ENCODE measurements at places on chromosomes 7 and 10.

DNA sequence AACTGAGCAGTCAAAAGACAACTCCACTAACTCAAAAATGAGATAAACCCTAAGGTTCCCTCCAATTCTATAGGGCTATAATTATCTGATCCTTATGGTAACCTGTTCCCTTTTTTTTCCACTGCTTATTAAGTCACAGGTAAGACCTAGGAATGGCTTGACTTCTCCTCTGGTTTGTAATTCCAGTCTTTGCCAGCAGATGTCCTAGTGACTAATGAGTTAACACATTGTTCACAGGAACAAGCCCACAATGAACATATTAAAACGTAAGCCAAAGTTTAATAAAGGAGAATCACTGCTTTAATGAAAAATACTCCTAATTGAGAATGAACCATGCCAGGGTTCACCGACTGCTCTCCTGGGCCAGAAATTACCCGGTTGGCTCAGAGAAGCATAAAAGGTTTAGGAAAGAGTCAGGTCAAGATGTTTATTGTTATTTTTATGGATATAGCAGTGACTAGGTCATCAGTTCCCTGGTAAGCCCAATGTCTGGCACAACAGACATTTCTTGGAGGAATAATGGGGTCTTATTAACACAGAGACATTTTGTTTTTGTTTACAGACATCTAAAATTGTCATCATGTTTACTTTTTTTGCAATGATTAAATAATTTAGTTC is 120.1 kb downstream of the ELAPOR2 start:
- no peak overlapping the region for H3K27ac ChIP-seq
- H3K4me3 ChIP-seq, result no peak overlapping the region
- H3K4me1 ChIP-seq, result peaks cover 7% of the 10 kb centered on the region

DNA sequence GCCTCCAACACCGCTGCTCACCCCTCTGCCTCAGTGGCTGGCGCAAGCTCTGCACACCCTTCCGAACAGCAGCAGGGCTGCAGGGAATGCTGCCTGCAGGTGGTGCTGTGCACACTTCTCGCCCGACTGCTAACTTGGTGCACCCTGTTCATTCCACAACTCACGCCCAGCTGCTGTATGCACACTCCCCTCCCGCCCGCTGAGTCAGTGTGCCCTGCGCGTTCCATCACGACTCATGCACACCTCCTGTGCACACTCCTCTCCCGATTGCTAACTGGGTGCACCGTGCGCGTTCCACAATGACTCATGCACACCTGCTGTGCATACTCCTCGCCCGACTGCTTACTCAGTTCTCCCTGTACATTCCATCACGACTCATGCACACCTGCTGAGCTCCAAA is 21.5 kb downstream of the ADARB2 start:
- peak; percentile 70 for DNase-seq
- no peaks in the 10 kb centered on the region for H3K36me3 ChIP-seq
- H3K4me3 ChIP-seq, result no peak overlapping the region

DNA sequence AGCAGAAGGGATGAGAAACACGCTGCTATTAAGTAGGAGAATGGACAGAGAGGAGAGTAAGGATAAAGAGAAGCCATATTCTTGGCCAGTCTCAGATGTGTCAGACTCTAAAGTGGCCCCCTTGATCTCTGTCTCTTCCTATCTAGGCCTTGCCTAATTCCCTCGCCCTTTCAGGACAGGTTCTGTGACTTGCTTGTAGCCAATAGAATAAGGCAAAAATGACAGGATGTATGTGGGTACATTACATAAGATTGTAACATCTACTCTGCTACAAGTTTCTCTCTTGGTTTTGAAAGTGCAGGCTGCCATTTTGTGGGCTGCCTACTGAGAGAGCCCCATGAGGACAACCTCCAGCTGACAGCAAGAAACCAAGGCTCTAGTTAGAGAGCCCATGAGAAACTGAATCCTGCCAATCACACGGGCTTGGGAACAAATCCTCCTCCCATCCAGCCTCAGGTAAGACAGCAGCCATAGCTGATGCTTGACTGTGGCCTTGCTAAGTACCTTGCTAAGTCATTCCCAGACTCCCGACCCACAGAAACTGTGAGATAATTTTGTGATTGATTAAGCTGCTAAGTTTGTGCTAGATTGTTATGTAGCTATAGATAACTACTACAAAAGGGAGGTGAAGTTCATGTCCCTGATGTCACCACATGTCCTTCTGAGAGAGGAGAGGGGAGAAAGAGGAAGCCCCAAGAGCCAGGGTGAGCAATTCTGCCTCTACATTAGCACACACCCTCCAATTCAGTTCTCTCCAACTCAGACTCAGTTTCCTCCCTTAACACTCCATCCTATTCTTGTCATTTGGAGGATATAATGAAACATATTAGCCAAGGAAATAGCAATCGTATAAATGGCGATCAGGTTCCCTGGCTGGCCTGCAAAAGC is 185.5 kb downstream of the SGMS1 start:
- H3K27ac ChIP-seq, result no peak overlapping the region
- H3K4me1 ChIP-seq, result no peaks in the 10 kb centered on the region
- no peak overlapping the region for H3K4me3 ChIP-seq
- no peaks in the 10 kb centered on the region for H3K27me3 ChIP-seq
- no peaks in the 10 kb centered on the region for H3K36me3 ChIP-seq
- DNase-seq, result no peak

- H3K4me1 ChIP-seq, result peaks cover 26% of the 10 kb centered on the region
- no peak overlapping the region for H3K4me3 ChIP-seq
- no peak for DNase-seq
- H3K27me3 ChIP-seq, result no peaks in the 10 kb centered on the region
- H3K36me3 ChIP-seq, result no peaks in the 10 kb centered on the region
- H3K27ac ChIP-seq, result no peak overlapping the region
Measured at GRCh38 chr10:79376078-79376628, 28.9 kb downstream of the PPIF start.

- H3K4me1 ChIP-seq, result no peaks in the 10 kb centered on the region
- no peak overlapping the region for H3K27ac ChIP-seq
- no peaks in the 10 kb centered on the region for H3K27me3 ChIP-seq
- H3K36me3 ChIP-seq, result no peaks in the 10 kb centered on the region
- no peak overlapping the region for H3K4me3 ChIP-seq
Measured at GRCh38 chr10:50447691-50448090, 176.1 kb downstream of the SGMS1 start.

DNA sequence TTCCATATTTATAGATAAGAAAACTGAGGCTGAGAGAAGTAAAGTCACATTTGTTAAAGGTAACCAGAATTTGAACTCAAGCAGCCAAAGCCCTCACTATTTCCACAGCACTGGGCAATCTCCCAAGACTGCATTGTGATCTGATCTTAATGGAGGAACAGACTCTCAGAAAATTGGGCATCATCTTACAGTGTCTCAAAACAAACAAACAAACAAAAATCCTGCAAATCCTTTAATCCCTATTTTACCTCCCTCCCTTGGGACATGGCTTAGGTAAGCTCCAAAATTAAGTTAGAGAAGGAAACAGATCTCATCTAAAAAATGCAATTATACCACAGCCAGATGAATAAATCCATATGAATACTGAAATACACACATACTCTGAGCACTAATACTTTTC is 57.5 kb downstream of the FHIP2A start:
- no peak overlapping the region for H3K4me3 ChIP-seq
- H3K36me3 ChIP-seq, result no peaks in the 10 kb centered on the region
- peaks cover 5% of the 10 kb centered on the region for H3K4me1 ChIP-seq
- no peak overlapping the region for H3K27ac ChIP-seq
- DNase-seq, result no peak

DNA sequence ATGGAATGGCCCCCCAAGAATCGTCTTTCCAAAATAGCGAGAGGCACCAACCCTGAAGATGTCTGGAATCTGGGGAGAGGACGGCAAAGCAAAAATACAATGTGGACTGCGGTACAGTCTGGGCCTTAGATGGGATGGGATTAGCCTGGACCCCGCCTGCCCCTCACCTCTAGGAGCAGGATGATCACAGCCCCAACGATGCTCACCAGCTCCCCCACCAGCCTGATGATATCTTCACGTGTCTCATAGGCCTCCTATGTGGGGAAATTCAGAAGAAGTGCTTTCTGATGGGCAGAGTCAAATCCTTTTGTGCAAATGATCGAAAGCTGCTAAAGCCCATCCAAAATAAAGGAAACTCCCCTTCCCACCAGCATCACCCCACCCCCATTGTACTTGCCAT is 18.2 kb downstream of the TRPV5 start:
- no peak overlapping the region for H3K27ac ChIP-seq
- H3K4me1 ChIP-seq, result peaks cover 14% of the 10 kb centered on the region
- no peak overlapping the region for H3K4me3 ChIP-seq

- H3K27ac ChIP-seq, result no peak overlapping the region
- no peaks in the 10 kb centered on the region for H3K4me1 ChIP-seq
- DNase-seq, result no peak
- no peaks in the 10 kb centered on the region for H3K36me3 ChIP-seq
- H3K27me3 ChIP-seq, result no peaks in the 10 kb centered on the region
Measured at GRCh38 chr10:1166101-1166827, 110.1 kb downstream of the WDR37 start.

DNA sequence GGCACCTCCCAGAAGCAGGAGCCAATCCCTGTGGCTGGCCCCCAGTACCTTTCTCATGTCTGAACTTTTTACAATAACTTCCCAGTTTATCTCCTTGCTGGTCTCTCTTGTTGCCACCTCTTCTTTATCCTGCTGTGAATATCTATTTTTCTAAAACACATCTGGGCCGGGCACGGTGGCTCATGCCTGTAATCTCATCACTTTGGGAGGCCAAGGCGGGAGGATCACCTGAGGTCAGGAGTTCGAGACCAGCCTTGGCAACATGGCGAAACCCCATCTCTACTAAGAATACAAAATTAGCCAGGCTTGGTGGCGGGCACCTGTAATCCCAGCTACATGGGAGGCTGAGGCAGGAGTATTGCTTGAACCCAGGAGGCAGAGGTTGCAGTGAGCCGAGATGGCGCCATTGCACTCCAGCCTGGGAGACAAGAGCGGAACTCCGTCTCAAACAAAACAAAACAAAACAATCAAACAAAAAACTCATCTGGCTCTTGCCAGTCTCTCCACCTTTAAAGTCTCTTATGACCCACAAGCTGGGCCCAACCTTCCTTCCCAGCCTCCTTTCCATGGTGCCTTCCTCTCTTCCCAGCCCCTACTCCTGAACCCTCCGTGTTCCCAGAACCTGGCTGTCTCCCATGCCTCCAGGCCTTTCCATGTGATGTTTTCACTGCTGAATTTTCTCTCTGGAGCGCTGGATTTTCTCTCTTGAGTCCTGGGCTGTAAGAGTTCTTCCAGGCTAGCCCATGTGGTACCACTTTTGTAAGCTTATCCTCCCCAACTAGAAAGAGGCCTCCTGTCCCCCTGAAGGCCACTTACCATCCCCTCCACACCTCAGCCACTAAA is 51.3 kb downstream of the HIP1 start:
- no peaks in the 10 kb centered on the region for H3K4me1 ChIP-seq
- DNase-seq, result no peak
- H3K27ac ChIP-seq, result no peak overlapping the region
- H3K27me3 ChIP-seq, result no peaks in the 10 kb centered on the region
- H3K4me3 ChIP-seq, result no peak overlapping the region

DNA sequence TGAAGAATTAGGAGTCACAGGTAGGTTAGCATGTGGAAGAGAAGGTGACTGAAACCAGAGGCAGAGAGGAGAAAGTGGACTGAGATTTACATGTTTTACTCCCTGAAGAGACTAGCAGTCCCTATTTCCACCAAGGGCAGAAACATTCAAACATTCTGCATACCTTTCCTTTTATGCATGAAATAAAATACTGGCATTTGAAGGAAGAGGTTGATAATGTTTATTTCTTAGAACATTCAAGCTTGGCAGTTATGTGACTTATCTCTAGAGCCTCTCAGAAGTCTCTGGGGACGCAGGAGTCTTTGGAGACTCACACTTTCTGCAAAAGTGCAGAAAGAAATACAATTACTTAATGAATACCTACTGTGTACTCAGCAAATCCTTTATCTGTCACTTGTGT is 507.1 kb upstream of the C7orf33 start:
- H3K4me1 ChIP-seq, result no peaks in the 10 kb centered on the region
- H3K36me3 ChIP-seq, result no peaks in the 10 kb centered on the region
- no peaks in the 10 kb centered on the region for H3K27me3 ChIP-seq
- H3K27ac ChIP-seq, result no peak overlapping the region
- no peak overlapping the region for H3K4me3 ChIP-seq

DNA sequence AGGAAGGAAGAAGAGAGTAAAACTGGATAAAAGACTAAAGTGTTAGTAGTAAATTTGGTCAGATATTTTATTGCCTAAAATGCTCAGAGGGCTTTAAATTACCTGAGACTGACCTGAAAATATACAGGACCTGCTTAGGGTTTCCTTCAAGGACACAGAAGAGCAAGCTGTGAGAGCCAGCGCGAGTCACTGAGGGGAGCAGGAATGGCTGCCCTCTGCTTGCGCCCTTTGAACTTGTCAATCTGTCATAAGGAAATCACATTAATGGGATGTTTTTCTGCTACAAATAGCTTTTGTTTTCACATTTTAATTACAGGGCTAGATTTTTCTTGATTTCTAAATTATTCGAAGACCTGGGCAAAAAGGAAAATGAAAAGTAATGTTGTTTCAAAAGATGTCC is 26.9 kb downstream of the DNAJB9 start:
- no peak overlapping the region for H3K4me3 ChIP-seq
- H3K27me3 ChIP-seq, result peaks cover 5% of the 10 kb centered on the region
- DNase-seq, result no peak
- H3K4me1 ChIP-seq, result no peaks in the 10 kb centered on the region

GRCh38 chr10:15485027-15485426 is 113.9 kb upstream of the FAM171A1 start:
- no peak overlapping the region for H3K4me3 ChIP-seq
- DNase-seq, result no peak
- no peaks in the 10 kb centered on the region for H3K36me3 ChIP-seq
- no peak overlapping the region for H3K27ac ChIP-seq

GRCh38 chr7:157538735-157539134 is 201.9 kb downstream of the DNAJB6 start:
- H3K4me1 ChIP-seq, result no peaks in the 10 kb centered on the region
- DNase-seq, result no peak
- no peak overlapping the region for H3K4me3 ChIP-seq
- H3K27me3 ChIP-seq, result no peaks in the 10 kb centered on the region
- no peaks in the 10 kb centered on the region for H3K36me3 ChIP-seq
